SK-N-MC (cell line): ENCODE measurements at places on chromosomes 13 and 19.

- DNase-seq, result no peak
These were observed 19.6 kb downstream of the MOB3A start for GRCh38 chr19:2076526-2076944.

- DNase-seq, result no peak
These were observed 28.5 kb downstream of the MYCBP2 start for GRCh38 chr13:77298426-77298825.

DNA sequence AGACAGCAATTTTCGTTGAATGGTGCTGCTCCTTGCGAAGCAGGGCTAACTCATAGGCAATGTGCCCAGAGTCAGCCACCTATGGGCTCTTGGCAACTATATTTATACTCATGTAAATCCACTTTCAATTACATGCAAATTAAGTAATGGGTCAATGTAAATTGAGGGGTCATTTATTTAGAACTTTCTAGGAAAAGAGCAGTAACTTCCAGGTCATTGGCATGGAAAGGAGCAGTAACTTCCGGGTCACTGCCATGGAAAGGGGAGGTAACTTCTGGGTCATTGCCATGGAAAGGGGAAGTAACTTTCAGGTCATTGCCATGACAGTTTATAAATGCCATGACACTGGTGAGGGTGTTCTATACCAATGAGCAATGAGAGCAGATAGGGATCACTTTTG, 11.6 kb downstream of the KLK4 start:
- no peak for DNase-seq

DNA sequence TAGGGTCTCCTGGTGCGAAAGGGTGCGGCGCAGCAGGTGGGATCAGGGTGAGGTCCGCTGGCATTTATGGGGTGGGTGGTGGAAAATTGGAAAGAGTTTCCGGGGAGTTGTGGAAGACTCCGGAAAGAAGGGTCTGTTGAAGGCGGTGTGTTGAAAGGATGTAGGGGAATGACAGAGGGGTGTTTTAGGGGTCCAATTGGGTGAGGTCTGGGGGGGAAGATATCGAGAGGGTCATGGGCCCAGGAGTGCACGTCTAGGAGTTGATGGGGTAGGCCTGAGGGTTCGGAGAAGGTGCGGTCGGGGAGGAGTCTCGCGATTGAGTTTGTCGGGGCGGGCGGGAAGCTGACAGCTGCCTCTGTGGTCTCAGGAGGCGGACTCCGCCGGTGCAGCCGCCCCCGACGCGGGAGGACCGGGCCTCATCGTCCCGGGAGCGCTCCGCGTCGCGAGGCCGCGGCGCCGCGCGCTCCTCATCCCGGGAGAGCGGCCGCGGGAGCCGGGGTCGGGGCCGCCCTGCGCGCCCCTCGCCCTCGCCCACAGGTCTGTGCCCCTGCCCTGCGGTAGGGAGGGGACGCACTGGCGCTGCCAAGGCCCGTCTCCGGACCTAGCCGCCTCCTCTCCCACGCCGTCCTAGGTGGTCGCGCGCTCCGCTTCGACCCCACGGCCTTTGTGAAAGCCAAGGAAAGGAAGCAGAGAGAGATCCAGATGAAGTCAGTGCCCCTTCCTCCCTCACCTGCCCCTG, 7.0 kb downstream of the PGLYRP1 start:
- no peak for DNase-seq

DNA sequence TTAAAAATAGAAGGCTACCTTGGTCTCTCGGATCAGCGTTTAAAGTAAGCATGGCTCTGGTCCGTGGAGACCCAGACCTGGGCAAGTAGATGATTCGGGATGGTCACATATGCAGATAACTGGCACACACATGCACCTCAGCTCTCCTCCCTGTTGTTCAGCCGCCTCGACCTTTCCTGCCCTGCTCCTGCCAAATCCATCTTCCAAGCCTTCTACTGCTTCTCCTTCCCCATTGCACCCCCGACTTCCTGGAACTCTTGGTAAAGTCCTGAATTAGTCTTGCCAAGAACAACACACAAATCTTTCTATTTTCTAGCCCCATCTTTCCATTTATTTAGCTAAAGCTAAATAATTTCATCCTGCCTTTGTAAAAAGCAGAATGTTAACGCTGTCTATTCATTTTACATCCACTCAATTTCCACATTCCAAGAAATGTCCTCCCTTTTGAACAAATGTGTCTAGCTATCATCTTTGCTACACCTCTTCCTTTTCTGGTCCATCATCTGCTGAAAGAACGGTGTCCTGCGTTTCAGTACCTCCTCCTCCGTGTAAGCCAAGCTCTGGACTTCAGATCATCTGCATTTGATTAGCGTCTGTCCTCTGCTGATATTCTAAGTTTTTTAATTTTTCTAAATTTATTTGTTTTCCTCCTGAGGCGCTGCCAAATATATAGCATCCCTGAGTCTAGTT, 92.5 kb downstream of the ZIC5 start:
- DNase-seq, result no peak

GRCh38 chr19:44748426-44749254, at the start of gene BCL3:
TSS of gene BCL3 (plus strand) at chr19:44748708. CDS start at chr19:44748791, 83 bp downstream.
- no peak for DNase-seq

DNA sequence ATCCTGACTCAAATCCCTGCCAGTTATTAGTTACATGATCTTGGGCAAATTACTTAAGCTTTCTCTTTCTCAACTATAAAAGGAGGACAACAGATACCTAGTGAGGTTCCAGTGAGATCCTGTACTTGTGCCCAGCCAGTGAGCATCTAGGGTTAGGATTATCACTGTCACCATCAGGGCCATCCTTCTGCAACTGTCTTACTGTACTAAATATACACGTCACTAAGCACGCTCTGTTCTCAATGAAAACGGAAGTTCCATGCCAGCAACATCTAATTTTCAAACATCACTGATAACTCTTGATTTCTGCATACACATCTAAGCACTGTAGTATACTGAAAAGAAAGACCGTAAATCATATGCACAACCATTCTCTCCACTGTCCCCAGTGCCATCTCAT, 70.0 kb downstream of the FOXO1 start:
- DNase-seq, result no peak

GRCh38 chr13:106858903-106859532, 291.1 kb upstream of the ARGLU1 start:
- no peak for DNase-seq

GRCh38 chr13:78770601-78771000, 111.6 kb upstream of the OBI1 start:
- no peak for DNase-seq

- no peak for DNase-seq
These were observed 3.3 kb upstream of the SLC39A3 start for GRCh38 chr19:2743099-2743498.

GRCh38 chr13:63690672-63691071, 2275.0 kb upstream of the PCDH20 start:
- DNase-seq, result no peak

- DNase-seq, result no peak
These were observed 25.6 kb upstream of the GAS6 start for GRCh38 chr13:113889467-113889866.

- DNase-seq, result no peak
These were observed 607 bp upstream of the ZNF566 start for GRCh38 chr19:36489920-36490415.

GRCh38 chr13:110332750-110333149, 25.7 kb downstream of the COL4A2 start:
- DNase-seq, result no peak

DNA sequence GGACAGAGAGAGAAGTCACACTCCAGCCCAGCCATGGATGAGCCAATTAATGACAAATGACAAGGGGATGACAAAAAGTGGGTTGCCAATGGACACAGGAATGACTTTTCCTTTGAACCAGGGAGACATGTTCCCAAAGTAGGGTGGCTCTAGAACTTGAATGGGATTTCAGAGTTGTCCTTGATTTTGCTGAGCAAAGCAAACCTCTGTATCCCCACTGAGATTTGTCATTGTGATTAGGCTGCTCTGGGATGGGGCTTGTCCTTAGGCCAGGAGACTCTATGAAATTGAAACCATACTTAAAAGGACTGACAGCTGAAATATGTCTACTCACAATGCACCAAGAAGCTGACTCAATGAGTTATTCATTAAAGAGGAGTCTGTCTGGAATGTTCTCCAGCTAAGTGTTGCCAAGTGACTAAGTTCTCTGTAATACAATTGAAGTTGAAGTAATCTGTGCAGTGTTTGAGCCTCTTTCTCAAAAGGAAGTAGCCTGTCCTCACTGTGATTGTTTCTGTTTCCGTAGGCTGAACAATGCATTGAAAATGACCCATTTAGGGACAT, 69.0 kb upstream of the PCDH9 start:
- DNase-seq, result no peak

GRCh38 chr19:8641908-8642547, 11.6 kb downstream of the NFILZ start:
- DNase-seq, result no peak

GRCh38 chr13:113978741-113979481, 5.0 kb upstream of the C13orf46 start:
- DNase-seq, result no peak

DNA sequence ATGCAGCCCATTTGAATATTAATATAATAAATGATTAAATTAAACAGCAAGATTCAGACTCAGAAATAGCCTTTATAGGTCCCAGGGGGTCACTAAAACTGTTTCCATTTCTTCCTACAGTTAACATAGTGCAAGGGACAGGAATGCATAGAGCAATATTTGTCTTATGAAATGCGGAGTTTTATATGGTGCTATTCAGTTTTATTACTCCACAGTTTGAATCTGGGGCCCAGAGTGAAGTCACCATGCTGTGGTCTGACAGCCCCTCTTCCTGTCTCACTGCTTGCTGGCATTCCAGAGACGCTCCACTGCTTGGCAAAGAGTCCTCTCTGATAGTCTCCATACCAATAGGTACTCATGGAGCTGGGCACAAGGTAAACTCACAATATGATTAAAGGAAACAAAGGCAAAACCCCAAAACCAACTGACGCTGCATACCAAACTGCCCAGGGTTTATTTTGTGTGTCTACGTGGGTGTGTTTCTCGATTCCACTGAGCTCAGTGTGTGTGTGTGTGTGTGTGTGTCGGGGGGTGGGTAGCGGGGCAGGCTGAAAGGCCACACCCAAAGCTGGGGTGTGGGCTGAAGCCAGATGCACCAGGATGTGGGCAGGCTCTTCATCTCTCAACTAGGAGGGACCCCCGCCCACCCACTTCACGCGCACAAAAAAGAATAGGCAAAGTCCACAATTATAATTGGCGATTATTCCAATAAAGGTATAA, 277.9 kb downstream of the TSHZ3 start:
- DNase-seq, result peak; percentile 96

DNA sequence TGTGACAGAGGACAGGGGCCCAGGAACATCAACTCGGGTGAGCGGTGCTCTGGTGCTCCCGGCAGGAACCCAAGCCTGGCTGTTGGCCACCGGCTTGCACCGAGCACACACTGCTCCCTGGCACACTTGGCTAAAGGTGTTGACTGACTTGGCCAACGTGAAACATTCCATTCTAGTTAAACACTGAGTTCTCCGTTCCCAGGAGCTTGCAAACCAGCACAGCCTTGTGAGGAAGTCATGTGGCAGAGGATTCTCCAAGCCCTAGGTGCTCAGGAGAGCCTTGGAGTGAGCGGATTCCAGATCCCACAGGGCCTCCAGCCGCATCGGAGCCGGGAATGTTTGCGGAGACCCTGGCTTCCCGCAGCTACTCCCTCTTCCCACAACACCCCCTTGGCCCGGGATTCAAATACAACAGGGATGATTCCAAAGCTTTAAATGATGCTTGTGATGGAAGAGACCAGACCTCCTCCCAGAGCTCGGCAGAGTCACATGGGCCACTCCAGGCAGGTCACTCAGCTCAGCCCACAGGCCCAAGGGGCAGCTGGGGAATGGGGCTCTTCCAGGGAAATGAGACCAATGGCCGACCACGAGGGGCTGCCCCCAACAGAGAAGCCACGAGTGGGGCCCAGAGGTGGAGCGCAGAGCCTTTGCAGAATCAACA, 2.9 kb downstream of the C13orf46 start:
- DNase-seq, result no peak

DNA sequence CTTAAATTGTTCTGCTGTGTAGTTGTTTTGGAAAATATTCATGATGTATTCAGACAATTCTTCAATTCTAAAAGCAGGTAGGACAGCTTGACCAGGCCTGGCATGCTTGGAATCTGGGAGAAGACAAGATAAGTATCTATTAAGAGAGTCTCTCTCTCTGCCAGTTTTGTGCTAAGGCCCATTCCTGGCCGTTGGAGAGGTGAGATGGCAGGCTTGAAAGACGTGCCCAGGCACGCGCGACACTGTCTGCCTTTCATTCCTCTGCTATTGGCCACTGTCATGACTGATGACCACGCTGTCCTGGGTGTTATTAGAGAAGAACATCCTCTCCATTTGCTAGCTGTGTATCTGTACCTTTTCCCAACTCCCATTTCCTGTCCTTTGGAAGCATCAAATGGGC, 90.3 kb downstream of the LHFPL6 start:
- no peak for DNase-seq

DNA sequence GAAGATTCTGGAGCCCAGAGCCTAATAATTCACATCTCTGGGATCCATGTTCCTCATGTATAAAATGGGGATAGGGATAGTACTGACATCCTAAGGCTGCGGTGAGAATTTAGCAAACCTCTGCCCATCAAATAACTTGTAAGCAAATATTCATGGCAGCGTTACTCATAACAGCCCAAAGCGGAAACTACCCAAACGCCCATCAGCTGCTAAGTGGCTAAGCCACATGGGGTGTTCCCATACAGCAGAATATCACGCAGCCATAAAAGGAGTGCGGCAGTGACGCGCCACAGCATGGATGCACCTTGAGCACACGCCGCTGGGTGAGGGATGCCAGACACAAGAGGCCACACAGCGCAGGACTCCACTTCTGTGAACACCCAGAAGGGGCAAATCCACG, 19.7 kb downstream of the VRK3 start:
- no peak for DNase-seq

DNA sequence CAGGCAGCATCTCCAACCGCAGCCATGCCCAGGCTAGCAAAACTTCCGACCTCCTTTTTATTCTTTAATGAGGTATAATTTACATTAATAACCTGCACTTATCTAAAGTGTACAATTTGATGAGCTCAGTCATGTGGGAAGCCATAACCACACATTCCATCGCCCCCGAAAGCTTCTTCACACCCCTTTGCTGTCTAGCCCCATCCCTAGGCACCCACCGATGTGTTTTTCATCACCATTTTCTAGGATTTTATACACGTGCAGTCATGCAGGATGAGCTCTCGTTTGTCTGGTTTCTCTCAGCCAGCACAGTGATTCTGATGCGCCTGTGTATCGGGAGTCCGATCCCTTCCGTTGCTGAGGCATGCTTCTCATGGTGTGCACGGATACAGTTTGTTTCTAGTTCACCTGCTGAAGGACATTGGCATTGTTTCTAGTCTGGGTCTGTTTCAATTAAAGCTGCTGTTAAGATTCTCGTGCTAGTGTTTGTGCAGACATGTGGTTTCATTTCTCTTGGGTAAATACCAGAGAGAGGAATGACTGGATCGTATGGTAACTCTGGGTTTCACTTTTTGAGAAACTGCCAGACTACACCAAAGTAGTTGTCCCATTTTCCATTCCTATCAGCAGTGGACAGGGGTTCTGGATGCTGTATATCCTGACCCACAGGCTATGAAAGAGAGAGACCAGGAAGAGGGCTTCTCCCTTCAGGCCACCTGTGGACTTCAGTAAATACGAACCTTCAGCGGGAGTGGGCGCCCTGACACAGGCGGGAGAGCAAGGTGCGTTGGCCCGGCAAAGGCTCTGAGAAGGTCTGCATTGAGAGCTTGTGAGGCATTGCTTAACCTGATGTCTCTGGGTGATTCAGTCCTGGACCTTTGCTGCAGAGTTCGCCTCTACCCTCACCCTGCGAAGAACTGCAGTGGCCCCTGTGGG, 4.9 kb downstream of the AP1M1 start:
- DNase-seq, result no peak
